ENCODE measurements at places on chromosomes 4 and X. TPM values are rescaled to one million over a fixed set of nuclear protein-coding genes. Genes with fewer than 3 reads are reported as not detected.

- H3K27ac ChIP-seq = no peak overlapping the region
- no peak for DNase-seq
- H3K36me3 ChIP-seq = no peaks in the 10 kb centered on the region
- no peaks in the 10 kb centered on the region for H3K4me1 ChIP-seq
Measured at GRCh38 chr4:830601-831482, 4.9 kb upstream of the CPLX1 start.

DNA sequence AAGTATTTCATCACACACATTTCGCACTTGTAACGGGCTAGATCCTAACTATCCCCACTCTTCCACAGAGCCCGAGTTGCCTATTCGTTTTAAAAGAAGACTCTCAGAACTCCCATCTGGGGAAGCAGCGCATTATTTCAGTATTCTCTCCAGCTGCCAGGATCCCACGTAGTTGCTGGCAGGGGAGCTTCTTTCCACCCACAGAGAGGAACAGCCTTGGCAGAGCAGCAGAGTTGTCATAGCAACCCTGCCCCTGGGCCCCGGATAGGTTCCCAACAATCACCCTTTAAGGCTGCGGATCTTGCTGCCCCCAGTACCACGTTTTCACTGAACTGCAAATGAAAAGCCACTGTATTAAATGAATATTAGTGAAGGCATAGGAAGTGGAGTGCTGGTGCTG is 106.7 kb downstream of the GPM6A start:
- H3K27ac ChIP-seq = no peak overlapping the region
- H3K4me1 ChIP-seq = no peaks in the 10 kb centered on the region
- no peaks in the 10 kb centered on the region for H3K27me3 ChIP-seq
- no peaks in the 10 kb centered on the region for H3K36me3 ChIP-seq
- H3K4me3 ChIP-seq = no peak overlapping the region
- no peak for DNase-seq

GRCh38 chr4:103144926-103145325 is 45.3 kb upstream of the BDH2 start:
- no peak overlapping the region for H3K4me3 ChIP-seq
- no peaks in the 10 kb centered on the region for H3K4me1 ChIP-seq
- no peaks in the 10 kb centered on the region for H3K27me3 ChIP-seq

Gene ETDA
- not detected for total RNA-seq

- no peak overlapping the region for H3K27ac ChIP-seq
- H3K4me3 ChIP-seq = no peak overlapping the region
- DNase-seq = peak; percentile 31
Measured at GRCh38 chrX:119784747-119785446, 6.5 kb downstream of the RPL39 start.

GRCh38 chrX:154036513-154036912 is 16.8 kb upstream of the IRAK1 start:
- H3K27ac ChIP-seq = no peak overlapping the region
- H3K27me3 ChIP-seq = no peaks in the 10 kb centered on the region
- peaks cover 17% of the 10 kb centered on the region for H3K36me3 ChIP-seq
- no peak for DNase-seq

DNA sequence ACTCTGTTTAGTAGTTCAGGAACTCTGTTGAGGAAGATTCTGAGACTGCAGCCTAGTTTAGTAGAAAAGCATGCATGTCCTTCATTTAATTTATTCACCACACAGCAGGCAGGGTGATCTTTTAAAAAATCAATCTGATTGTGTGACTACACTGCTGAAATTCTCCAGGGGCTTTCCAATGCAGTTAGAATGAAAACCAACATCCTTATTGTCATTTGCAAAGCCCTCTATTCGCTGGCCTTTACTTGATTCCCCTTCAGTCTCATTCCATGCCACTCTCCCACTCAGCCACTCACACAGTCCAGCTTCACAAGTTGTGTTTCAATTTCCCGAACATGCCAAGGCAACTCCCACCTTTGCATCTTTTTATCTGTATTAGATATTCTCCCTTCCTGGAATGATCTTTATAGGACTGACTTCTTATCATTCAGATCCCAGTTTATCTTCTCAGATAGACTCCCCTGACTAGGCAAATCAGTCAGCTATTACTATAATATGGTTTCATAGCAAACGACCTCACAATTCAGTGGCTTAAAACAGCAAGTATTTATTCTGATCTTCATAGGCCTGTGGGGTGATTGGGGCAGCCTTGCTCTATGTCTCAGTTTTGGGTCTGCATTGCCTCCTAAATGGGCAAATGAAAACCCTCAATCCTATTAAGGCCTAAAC is 21.3 kb upstream of the FTHL17 start:
- H3K27me3 ChIP-seq = no peaks in the 10 kb centered on the region
- no peak overlapping the region for H3K4me3 ChIP-seq
- no peaks in the 10 kb centered on the region for H3K36me3 ChIP-seq

Gene POF1B
- total RNA-seq = 0.28 TPM

DNA sequence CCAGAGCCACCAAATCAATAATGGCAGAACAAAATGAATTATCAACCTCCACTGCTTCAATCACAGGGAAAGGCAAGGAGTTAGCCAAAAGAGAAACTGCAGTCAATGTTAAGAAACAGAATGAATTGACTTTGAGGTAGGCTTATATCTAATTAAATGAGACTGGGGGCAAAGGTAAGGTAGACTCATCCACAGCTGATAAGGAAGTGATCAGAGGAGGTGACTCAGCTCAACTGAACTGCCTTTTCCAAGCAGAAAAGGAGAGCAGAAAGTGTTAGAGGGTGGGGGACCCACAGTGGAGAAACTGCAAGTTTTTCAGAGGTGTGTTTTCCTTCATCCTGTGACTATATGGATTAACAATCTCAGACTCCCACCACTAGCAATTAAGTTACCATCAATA is 345.8 kb upstream of the PPARGC1A start:
- no peaks in the 10 kb centered on the region for H3K27me3 ChIP-seq
- no peak overlapping the region for H3K27ac ChIP-seq
- no peaks in the 10 kb centered on the region for H3K4me1 ChIP-seq
- no peaks in the 10 kb centered on the region for H3K36me3 ChIP-seq

Gene DCAF16
- 67.0 TPM for total RNA-seq

GRCh38 chrX:140050906-140051305 is 85.6 kb upstream of the CXorf66 start:
- H3K4me1 ChIP-seq = no peaks in the 10 kb centered on the region
- H3K27ac ChIP-seq = no peak overlapping the region
- no peak overlapping the region for H3K4me3 ChIP-seq
- no peak for DNase-seq
- H3K36me3 ChIP-seq = no peaks in the 10 kb centered on the region
- no peaks in the 10 kb centered on the region for H3K27me3 ChIP-seq

Gene EOLA2
- total RNA-seq = 43.1 TPM
